ENCODE measurements at places on chromosomes 11 and 22.

DNA sequence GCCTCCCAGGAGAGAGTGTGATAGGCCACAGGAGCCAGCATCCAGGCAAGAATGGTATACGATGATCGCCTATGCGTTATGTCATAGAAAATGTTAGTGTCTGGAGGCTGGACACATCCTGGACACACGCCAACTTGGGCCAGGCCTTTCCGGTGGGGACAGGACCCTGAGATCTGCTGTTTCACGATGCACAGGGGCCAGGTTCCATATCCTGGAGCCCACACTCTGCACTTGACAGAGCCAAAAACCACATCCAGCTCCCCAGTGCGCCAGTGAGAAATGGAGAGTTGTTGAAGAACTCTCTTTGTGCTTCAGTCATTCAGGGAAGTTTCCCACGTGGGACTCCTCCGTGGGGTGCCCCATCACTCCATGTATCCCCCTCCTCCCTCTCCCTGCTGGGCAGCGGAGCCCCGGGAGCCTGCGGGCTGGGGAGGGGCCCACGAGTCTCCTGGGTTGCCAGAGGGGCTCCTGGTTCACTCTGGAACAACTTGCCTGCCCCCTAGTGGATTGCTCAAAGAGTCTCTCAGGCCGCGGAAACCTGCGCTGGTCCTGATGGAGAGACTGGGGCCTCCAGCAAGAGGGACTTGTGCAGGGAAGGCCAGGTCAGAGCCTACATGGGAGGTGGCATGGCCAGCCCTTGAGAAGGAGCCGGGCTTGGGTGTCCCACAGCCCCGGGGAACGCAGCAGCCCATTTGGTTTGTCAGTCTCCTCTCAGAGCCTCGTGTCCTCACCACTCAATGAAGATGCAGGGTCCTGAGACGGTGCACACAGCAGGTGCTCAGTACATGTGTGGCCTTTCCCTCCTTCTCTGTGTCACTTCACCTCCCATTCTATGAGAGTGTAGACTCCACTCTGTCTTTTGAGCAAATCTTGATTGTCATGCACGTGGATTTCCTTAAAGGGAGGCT is 10.2 kb upstream of the LRRC32 start:
- peak; percentile 58 for DNase-seq

- no peak for DNase-seq
Observed at GRCh38 chr11:96391698-96392307, 2.0 kb downstream of the JRKL start.

- DNase-seq: no peak
Observed at GRCh38 chr11:32118025-32118974, 27.4 kb downstream of the RCN1 start.

- no peak for DNase-seq
Observed at GRCh38 chr11:122984186-122985011, 2.8 kb upstream of the BSX start.

- DNase-seq: no peak
Observed at GRCh38 chr11:45083544-45084087, 62.8 kb upstream of the PRDM11 start.

GRCh38 chr11:69080257-69080995 is 31.7 kb downstream of the TPCN2 start:
- no peak for DNase-seq

- DNase-seq: no peak
Observed at GRCh38 chr11:45751430-45751829, 53.5 kb upstream of the SLC35C1 start.

DNA sequence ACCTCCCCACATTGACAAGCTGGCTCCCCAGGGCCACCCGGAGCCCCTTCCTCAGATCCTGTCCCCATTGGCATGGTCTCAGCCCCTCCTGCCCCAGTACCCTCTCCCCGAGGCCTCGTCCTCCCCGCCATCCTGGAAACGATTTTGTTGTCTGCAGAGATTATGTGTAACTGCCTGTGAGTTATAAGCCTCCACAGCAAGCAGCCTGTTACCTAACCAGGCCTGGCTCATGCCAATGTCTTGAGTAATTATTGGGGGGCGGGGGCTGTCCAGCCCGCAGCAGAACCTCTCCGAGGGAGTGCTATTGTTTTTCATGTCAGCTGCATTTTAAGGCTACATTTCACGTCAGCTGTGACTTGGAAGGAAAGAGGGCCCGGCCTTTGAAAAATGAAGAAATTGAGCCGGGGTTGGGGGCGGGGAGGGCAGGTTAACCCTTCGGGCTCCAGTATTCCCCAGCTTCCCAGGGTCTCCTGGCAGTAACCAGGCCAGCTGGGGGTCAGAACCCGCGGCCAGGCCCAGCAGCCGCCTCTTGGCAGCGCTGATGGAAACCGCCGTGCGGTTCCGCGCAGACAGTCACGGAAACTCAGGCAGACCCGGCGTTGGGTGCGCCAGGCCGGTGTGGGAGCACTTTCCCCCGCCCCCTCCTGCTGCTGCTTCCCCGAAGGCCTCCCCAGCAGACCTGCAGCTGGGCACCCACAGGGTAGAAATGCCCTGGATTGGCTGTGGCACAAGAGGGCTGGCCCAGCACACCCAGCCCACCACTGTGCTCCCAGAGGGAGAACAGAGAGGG is 59.5 kb downstream of the CDKN1C start:
- DNase-seq: peak; percentile 85

DNA sequence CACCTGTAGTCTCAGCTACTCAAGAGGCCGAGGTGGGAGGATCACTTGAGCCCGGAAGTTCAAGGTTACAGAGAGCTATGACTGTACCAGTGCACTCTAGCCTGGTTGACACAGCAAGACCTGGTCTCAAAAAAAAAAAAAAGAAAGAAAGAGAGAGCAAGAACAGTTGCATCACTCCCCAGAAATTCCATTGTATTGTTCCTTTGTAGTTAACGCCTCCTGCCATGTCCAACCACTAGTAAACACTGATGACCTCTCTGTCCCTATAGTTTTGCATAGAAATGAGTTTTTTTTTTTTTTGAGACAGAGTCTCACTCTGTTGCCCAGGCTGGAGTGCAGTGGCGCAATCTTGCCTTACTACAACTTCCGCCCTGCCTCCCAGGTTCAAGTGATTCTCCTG is 10.8 kb downstream of the PATL1 start:
- DNase-seq: no peak

- DNase-seq: no peak
Observed at GRCh38 chr11:85791409-85791990, 19.4 kb downstream of the SYTL2 start.

DNA sequence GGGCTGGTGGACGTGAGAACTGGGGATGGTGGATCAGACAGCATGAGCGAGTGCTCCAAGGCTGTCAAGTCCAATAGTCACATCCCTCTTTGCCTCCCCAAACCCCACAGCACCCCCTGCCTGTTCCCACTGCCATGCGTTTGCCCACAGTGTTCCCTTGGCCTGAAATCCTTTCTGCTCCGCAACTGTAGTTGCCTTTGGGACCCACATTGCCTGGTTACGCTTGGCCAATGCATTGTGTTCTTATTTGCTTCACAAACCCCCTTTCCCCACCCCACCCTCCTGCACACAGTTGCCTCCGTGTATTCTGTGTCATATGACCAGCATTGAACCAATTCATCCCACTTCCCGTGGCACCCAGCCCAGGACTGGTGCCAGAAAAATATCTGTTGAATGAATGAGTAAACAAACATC is 2.1 kb upstream of the KIAA0930 start:
- DNase-seq: no peak

DNA sequence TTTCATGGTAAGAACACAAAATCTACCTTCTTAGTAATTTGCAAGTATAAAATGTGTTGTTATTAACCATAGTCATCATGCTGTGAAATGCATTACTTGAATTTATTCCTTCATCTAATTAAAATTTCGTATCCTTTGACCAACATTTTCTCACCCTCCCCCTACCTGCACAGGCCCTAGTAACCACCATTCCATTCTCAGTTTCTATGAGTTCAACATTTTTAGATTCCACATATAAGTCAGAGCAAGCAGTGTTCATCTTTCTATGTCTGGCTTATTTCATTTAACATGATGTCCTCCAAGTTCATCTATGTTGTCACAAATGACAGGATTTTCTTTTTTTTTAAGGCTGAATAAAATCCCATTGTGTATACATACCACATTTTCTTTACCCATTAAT is 43.5 kb upstream of the CCDC179 start:
- DNase-seq: no peak
